ENCODE measurements at places on chromosomes 7 and 10.

- DNase-seq = no peak
Observed at GRCh38 chr10:16367621-16368292, 69.1 kb upstream of the PTER start.

GRCh38 chr7:20276705-20277472 lies 53.8 kb upstream of the ITGB8 start:
- no peak for DNase-seq

GRCh38 chr7:18429547-18429946 lies 66.0 kb upstream of the HDAC9 start:
- DNase-seq = peak; percentile 70

GRCh38 chr7:40165216-40165615 lies 30.4 kb downstream of the SUGCT start:
- DNase-seq = no peak

GRCh38 chr10:74752371-74753040 lies 73.9 kb upstream of the KAT6B start:
- DNase-seq = no peak

- peak; percentile 39 for DNase-seq
Observed at GRCh38 chr7:142581341-142581740, 167.9 kb upstream of the PRSS1 start.

DNA sequence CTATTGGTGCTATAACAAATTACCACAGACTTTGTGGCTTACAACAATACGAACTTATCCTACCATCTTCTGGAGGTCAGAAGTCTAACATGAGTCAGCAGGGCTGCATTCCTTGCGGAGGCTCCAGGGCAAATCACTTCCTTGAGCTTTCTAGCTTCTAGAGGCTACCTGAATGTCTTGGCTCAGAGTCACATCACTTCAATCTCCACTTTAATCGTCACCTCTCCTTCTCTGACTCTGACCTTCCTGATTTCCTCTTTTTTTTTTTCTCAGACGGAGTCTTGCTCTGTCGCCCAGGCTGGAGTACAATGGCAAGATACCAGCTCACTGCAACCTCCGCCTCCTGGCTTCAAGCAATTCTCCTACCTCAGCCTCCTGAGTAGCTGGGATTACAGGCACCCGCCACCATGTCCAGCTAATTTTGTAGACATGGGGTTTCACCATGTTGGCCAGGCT lies 44.6 kb upstream of the ANAPC16 start:
- DNase-seq = peak; percentile 77

GRCh38 chr10:43938810-43939209 lies 290.1 kb upstream of the ZNF32 start:
- no peak for DNase-seq

- no peak for DNase-seq
Observed at GRCh38 chr10:18231480-18231879, 91.3 kb downstream of the CACNB2 start.

DNA sequence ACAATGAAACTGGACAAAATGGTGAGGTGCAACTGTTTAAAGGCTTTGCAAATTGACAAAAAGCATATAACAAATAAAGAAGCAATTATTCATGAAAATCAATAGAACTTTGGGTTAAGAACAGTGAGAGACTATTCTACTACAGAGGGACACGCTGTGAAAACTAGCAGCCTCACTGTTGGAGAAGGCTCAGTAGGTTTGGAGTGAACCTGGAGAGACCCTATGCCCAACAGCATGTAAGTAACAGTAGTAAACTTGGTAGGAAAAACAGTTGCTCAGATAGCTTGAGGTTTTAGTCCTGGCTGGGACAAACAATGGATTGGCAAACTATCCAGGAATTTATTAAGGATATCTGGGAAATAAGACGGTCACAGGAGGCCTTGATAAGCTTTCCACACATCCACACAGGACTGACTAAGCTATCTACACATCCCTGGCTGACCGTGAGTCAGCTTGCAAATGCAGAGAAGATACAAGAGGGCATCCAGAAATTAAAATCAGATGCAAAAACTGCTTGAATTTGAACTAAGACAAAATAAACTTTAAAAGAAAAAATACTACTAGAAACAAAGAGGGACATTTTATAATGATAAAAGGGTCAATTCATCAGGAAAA lies 15.9 kb downstream of the FAM149B1 start:
- DNase-seq = peak; percentile 88

DNA sequence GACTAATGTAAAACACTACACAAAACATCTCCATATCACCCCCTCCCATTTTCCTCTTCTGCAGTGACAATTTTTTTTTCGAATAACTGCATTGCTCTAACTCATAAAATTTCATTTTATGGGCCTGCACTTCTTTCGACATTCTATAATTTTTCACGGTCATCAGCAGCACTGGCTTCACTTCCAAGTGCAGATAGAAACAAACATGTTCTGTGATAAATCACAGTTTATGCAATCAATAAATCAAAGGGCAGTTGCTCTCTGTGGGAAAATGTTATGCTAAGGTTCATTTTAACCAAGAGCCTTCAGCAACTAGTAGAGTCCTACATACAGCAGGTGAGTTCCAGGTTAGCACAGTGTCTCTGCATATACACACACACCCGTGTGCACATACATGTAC lies 100.1 kb downstream of the GPAM start:
- DNase-seq = no peak

GRCh38 chr7:133030346-133030745 lies 51.5 kb downstream of the CHCHD3 start:
- DNase-seq = no peak

- DNase-seq = no peak
Observed at GRCh38 chr7:100107125-100107737, 5.8 kb downstream of the AP4M1 start.

DNA sequence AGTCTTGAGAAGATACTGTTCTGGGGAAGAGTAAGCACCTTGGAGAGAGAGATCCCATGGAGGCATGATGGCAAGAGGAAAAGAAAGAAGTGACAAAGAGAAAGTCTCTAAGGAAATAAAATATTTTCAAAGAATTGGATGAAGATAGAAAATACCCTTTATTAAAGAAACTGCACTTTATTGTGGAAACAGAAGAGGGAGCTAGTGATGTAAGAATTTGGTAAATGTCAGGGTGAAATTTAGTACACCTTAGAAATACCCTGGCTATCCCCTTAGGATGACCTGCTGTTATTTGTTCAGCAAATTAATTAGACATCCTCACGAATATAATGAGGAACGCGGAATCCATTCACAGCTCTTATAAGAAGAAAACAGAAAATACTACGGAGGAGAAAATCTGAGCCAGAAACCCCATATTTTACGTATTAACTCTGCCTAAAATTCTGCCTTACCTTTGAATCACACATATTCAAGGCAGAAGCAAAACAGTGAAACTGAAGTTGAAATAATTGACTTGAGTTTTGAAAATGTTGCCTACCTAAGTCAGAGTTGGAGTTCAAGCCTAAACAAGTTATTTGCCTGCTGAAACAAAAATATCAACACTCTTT lies 90.7 kb downstream of the TFPI2 start:
- DNase-seq = peak; percentile 64

DNA sequence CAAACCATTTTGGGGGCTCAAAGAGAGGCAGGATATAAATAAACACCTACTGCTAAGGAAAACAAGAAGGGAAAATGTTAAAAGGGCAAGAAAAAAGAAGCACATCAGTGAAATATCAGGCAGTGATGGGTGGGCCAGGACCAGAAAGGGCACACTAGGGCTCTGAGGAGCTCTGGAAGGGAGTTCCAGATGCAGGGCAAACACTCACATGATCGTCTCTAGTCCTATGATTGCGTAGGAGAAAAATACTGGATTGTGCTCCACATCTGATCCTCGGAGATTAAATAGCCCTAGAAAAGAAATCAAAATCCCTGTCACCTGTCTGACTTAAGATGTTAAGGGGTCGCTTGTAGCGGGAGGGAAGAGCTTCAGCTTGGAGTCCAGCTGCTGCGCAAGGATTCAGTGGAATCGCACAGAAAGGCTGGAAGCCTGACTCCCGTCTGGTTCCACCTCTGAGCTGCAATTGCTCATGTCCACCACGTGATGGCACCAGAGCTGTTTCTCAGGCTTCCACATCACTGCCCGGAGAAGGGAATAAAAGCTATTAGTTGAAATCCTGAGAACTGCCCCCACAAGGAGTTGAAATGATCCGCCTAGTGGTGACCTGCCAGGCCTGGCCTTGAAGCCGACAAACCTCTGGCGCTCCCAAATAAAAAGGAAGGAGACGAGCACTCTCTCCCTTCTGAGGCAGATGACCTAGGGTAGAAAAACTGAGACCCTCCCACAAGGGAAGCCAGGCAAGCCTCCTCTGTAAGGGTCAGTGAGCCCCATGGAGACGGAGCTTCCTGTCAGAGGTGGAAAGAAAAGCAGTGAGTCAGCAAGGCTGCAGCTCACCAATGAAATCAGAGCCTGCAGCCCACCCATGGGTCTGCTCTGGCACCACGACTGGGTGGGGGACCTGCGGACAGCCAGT lies 39.2 kb downstream of the XPNPEP1 start:
- DNase-seq = peak; percentile 95

- no peak for DNase-seq
Observed at GRCh38 chr7:100964630-100965029, 4.7 kb upstream of the MUC12 start.

DNA sequence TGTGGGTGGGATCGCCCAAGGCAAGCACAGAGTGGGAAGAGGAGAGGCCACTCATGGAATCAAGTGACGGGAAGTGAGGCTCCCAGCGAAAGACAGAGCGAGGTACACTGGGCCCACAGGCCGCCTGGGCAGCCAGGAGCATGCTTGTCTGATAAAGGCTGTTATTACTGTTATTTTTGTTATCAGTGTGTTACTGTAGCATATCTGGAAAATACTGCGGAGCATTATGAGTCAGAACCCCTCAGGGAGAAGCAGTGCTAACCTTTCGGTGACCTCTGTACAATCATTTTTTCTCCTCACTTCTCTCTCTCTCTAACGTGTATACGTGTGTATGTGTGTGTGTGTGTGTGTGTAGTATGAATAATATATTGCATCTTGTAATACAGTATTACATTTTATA lies 3.8 kb upstream of the TCERG1L start:
- no peak for DNase-seq

- DNase-seq = no peak
Observed at GRCh38 chr7:27863880-27864279, 123.9 kb downstream of the TAX1BP1 start.

DNA sequence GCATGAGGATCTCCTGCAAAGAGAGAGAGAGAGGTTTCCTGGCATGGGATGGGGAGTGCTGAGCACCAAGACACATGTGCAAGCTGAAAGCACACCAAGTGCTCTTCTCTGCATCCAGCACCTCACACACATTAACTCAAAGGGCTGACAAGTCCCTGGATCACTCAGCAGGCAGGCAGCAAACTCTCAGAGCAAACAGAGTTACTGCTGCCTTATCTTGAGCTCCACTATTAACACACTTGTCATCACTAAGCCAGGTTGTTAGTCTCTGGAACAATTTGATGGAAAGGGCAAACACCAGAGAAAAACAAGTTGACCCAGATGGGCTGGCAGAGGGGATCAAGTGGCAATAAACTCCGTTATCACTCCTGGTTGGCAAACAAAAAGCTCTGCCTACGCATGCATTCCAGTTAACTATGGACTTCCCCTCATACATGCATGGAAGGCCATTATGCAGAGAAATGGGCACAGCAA lies 349.9 kb downstream of the KCNMA1 start:
- no peak for DNase-seq

DNA sequence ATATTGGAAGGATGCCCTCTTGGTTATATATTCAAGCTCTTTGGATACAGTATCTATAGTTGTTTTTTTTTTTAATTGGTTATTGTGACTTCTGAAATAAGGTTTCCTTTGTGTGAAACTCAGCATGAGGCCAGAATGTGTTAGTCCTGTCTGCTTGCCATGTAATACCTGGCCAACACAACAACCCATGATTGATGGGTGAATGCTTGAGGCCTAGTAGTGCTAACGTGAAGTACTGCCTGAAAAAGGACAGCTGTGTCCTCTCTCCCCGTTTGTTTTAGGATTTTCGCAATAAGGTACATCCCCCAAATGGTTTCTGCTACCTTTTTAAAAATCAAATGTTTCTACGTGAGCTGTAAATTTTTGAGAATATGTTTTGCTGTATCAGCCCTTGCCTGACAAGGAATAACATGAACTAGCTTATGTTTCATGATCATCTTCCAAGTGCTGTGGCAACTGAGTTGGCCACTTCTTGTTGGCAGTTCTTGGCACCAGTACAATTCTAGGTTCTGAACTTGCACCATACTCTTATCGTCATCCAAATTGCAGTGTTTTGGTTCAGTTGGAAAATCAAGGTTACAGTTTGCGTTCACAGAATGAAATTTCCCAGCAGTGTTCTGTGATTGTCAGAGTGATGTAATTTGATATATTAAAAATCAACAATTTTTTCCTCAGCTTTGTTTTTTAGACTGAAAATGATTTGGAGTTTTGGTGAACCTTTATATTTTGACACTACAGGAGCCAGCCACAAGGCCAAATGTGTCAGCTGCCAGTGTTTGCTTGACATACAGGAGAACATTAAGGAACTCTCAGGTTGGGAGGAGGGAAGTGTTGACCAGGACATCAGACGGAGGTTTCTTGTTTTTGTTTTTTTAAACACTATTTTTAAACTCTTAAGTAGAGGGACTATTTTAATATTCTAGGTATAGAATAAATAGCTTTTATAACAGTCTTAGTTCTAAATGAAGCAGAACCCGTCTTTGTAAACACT lies 13.5 kb upstream of the ASCC1 start:
- peak; percentile 70 for DNase-seq

DNA sequence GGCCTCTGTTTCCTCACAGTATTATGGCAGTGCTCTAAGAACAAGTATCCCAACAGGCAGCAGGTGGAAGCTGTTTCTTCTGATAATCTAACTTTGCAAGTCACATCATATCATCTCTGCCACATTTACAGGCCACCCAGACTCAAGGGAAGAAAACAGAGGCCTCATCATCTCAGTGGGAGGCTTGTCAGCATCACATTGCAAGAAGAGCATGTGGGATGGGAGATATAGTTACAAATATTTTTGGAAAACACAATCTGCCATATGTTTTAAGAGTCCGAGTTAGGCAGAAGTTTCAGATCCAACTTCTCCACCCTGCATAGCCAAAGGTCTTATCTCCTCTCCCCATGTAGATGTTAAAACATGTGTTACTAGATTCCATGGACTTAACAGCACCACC lies 130.4 kb upstream of the PDE1C start:
- no peak for DNase-seq

DNA sequence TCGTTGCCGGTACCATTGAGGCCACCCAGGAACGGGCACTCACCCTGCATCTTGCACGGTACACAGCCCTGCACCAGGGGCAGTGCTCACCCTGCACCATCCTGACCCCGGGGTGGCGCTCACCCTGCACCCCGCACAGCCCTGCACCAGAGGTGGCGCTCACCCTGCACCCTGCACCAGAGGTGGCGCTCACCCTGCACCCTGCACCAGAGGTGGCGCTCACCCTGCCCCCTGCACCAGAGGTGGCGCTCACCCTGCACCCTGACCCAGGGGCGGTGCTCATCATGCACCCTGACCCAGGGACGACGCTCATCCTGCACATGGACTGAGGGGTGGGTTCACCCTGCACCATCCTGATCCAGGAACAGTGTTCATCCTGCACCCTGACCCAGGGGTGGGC lies 6.4 kb downstream of the TUBGCP2 start:
- no peak for DNase-seq

- no peak for DNase-seq
Observed at GRCh38 chr7:38232502-38233366, 40.7 kb downstream of the TARP start.

Data from fibroblast of the aortic adventitia (primary cell).